Activated CD8-positive, alpha-beta T cell treated with anti-CD3 and anti-CD28 coated beads, Interleukin-2, amount 10 ng/mL, durations not matched to agents 7 days and 5 days (primary cell): ENCODE measurements at places on chromosomes 3 and 15. TPM values are rescaled to one million over a fixed set of nuclear protein-coding genes. Genes with fewer than 3 reads are reported as not detected.

LMAN1L gene
- total RNA-seq = 0.47 TPM

LSM3 gene
- 20.2 TPM for total RNA-seq

CNTN3 gene
- total RNA-seq = not detected

COL6A5 gene
- total RNA-seq = not detected

CD200 gene
- total RNA-seq = 1.4 TPM

TMEM43 gene
- total RNA-seq = 27.9 TPM

GREM1 gene
- not detected for total RNA-seq

DNA sequence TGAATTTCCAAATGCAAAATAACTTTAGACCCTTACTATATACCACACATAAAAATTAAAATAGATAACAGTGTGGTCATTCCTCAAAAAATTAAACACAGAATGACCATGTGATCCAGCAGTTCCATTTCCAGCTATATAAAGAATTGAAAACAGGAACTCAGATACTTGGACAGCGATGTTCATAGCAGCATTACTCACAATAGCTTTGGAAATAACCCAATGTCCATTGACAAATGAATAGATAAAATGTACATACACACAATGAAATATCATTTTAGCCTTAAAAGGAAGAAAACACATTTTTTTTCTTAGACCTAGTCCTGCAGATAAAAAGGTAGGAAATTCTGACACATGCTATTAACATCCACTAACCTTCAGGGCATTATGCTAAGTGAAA is 26.7 kb downstream of the RAD51 start:
- DNase-seq = no peak

DNA sequence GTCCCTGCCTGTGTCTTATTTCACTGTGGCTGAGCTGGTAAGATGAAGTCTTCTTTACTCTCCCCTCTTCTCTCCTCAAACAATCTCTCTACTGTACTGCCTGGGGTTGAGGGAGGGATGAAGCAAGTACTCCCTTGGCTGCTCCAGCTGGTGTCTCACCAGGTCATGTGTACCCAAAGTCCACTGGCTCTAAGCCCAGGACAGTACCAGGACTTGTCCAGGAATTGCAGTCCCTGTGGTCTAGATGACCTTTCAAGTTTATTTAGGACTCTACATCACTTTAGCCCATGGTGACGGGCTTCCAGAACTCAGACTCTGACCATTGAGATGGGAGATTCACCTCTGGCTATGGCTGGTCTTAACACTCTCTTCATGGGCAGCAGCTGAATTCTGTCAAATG is 17.5 kb upstream of the SLC27A2 start:
- DNase-seq = no peak

DNA sequence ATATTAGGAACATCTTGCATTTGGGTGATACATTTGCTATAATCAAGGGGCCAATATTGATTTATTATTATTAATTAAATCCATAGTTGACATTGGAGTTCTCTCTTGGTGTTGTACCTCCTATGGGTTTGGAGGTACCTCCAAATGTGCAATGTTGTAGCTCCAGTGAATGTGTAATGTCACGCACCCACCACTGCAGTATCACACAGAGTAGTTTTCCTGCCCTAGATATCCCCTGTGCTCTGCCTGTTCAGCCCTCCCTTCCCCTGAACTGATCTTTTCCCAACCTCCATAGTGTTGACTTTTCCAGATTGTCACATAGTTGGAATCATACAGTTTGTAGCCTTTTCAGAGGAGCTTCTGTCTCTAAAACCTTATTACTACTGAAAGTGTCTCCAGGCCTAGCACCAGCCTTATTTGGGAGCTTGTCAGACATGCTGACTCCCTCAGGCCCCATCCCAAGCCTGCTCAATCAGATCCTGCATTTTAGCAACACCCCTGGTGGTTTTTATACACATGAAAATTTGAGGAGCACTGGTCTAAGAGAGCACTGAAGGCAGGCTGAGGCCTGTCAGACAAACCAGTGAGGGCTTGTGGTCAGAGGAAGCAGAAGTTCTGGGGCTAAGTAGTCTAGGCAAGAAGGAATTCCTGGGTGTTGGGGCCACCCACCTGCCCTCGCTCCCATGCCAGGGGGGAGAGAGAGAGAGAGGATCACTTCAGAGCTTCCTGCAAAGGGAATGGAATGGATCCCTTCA is 73.4 kb downstream of the SLC6A11 start:
- DNase-seq = no peak

DNA sequence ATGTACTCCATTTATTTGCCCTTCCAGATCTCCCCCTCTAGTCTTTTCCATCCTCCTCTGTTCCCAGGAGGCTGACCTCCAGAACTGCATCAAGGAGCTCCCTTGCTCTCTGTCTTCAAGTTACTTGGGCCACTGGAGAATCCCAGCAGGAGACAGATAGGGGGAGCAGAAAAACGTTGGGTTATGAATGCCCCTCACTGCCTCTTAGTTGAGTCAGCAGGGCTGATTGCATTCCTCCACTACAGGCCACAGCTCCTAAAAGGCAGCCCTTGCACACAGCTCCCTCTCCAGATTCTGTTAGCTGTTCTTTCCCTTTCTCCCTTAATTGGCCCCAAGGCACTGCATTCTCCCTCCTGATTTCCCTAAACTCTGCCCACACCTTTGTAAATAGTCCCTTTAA is 12.4 kb upstream of the CEP152 start:
- no peak for DNase-seq

DNA sequence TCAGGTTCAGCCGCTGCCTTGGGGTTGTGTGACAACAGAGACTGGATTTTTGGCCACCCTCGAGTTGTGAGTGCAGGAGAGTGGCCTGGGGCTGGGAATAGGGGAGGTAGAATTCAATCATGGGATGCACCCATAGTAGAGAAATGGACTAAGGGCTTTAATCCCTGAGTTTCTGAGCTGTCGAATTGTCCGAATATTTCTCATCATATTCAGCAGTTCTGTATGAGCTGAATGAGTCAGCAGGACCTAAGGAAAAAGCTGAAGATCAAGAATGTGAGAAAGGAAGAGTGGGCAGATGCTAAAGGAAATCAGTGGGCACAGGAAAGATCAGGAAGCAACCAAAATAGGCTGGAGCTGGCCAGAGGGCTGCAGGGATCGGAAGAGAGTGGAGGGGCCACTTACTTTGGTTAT is 44.4 kb upstream of the SACM1L start:
- DNase-seq = no peak

DNA sequence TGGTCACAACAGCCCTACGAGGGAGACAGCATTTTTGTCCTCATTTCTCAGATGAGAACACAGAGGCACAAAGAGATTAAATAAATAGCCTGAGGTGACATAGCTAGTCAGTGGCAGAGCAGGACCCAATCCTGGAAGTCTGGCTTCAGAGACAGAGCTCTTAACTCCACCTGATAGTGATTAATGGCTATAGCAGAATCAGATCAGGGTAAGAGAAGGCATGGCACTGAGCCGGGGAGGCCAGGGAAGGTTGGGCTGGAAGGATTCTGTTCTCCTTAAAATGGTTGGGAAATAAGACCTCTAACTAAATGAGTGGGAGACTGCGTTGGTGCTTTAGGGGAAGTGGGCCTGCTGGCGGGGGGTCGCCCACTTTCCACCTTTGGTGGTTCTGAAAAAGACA is 104.5 kb downstream of the VGLL4 start:
- no peak for DNase-seq

GRCh38 chr15:77553257-77553656 is 79.5 kb downstream of the LINGO1 start:
- no peak for DNase-seq

- no peak for DNase-seq
These were observed 77.4 kb downstream of the NEDD4 start for GRCh38 chr15:55915876-55916567.

DNA sequence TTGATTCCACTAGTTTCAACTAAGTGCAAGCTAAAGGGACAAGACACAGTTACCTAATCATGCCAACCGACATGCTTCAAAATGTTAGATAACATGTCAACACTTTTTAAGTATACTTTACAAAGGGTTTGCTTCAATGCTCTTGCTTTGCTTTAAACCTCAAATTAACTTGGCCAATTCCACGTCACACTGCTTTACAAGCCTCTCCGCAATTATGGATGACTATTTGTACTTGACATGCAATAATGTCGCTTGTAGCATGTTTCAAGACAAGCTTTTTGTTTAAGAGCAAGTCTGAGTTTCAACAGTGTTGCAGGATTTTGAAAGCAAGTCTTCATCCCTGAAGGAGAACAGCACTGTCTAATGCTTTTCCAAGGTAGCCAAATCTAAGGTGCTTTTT is 86.9 kb downstream of the CNTN3 start:
- DNase-seq = no peak

DNA sequence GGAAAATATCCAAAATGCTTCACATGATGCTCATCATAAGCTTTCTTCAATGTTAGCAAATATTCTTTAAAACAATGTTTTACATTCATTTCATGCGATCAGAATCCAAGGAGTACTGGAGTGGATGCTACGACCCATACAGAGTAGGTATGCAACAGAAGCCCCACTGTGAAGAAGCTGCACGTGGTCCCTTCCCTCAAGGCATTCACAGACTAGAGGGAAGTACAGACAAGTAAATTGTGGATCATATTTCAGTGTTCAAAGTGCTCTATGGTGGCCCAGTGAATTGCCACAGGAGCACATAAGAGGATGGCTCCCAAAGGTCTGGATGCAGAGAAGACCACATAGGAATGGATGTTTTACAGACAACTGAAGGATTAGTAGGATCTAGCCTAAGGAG is 789.9 kb downstream of the IGSF11 start:
- DNase-seq = no peak
